Esophagus mucosa (tissue), 1 donor: ENCODE measurements at places on chromosomes 1 and 21.

- no peak for ATAC-seq
These were observed 23.5 kb upstream of the LRRC47 start for GRCh38 chr1:3819771-3820200.

DNA sequence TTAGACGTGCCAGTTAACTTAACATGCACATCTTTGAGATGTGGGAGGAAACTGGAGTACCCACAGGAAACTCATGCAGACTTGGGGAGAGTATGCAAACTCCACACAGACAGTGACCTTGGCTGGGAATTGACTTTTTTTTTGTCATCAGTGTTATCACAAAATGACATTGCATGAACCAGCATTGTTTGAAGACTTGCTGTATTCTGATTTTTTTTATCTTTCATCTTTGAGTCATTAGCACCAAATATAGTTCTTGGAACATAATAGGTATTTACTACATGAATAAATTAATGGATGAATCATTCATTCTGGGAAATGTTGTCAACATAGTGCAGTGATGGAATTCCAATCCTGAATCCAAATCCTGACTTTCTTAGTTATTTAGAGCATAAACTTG, 77.0 kb downstream of the ATF6 start:
- ATAC-seq = no peak

GRCh38 chr21:46454634-46455390, 3.9 kb upstream of the DIP2A start:
- no peak for ATAC-seq

DNA sequence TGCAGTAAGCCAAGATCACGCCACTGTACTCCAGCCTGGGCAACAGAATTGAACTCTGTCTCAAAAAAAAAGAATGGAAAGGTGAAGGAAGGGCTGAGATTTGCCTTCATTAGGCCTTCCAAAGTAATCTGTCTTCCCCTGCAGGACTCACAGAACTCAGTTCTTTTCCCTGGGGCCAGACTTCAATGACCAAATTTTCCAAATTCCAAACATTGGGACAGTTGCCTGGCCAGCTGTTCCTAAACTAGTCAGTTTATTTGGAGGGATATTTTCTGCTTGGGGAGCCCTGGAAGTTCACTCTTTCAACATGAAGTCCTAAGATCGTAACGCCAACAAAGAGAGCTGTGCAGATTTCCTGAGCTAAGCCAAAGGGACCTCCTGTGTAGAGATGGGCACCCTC, 5.4 kb upstream of the DEDD start:
- no peak for ATAC-seq

- ATAC-seq = no peak
These were observed 147.4 kb upstream of the USP24 start for GRCh38 chr1:55362558-55362957.

DNA sequence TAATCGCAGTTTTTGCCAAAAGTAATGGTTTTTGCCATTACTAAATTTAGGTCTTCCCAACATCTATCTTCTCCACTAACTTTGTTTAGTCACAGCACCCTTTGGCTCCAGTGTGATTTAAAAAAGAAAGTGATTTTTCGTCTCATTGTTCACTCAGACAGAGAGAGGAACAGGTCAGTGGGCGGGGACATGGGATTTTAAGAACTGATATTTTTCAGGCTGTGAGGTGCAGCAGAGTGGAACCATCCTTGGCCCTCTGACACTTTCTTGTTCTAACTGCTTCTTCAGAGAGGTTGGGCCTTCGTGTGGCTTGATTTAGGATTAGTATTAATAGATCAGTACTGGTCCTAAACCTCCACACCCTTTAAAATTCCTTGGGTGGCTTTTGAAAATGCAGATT, 38.8 kb downstream of the CASQ2 start:
- ATAC-seq = peak; percentile 86

GRCh38 chr1:97668945-97669344, 251.9 kb downstream of the DPYD start:
- no peak for ATAC-seq

GRCh38 chr1:23793018-23793781, 2.3 kb downstream of the LYPLA2 start:
- ATAC-seq = peak; percentile 42
